ENCODE measurements at places on chromosomes 12 and 14. TPM values are rescaled to one million over a fixed set of nuclear protein-coding genes. Genes with fewer than 3 reads are reported as not detected.
A peak's percentile ranks its signal among the peaks of the same experiment; 100 is the strongest.

The TSPAN19 gene
- total RNA-seq = not detected

The RFLNA gene
- 1.8 TPM for total RNA-seq

The KRT6A gene
- 0.95 TPM for total RNA-seq

The NPFF gene
- not detected for total RNA-seq

The EXOC3L4 gene
- not detected for total RNA-seq

GRCh38 chr12:126706300-126706699 lies 1560.7 kb upstream of the TMEM132C start:
- DNase-seq = no peak
- no peaks in the 10 kb centered on the region for H3K36me3 ChIP-seq
- H3K4me3 ChIP-seq = no peak overlapping the region

DNA sequence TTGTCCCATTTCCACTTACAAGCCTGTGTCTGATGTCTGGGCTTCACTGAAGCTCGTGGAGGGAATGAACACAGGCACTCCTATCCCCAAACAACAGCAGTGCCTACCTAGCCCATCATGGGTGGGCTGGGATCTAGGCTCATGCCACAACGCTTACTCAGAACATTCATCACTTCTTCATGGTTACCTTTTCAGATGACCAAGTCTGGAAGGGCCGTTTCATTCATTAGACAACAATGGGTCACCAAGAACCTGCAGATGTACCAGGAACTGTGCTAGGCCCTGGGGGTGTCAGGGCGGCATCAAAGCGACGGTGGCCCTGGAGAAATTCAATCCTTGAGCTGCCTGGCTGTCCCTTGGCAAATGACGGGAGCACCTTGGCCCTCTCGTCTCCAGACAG lies 64.9 kb upstream of the FZD10 start:
- DNase-seq = no peak
- no peaks in the 10 kb centered on the region for H3K27me3 ChIP-seq
- H3K4me3 ChIP-seq = no peak overlapping the region
- H3K4me1 ChIP-seq = no peaks in the 10 kb centered on the region

DNA sequence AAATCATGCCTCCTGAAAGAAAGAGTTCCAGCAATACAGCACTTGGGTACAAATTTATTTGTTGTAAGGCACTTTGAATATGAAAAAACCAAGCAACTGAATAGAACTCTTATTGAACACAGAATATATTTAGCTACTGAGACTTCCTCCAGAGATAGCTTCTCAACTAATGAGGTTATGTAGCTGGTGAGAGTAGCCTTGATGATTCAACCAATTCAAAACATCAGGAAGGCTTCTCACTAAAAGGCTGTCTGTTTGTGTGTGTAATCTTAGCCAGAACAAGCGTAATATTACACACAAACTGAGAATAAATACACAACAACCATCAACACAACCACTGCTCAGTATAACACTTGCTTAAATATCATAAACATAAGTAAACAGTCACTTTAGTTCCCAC lies 20.4 kb downstream of the EIF2B2 start:
- no peak overlapping the region for H3K4me3 ChIP-seq
- no peak overlapping the region for H3K27ac ChIP-seq
- no peaks in the 10 kb centered on the region for H3K27me3 ChIP-seq
- DNase-seq = no peak

DNA sequence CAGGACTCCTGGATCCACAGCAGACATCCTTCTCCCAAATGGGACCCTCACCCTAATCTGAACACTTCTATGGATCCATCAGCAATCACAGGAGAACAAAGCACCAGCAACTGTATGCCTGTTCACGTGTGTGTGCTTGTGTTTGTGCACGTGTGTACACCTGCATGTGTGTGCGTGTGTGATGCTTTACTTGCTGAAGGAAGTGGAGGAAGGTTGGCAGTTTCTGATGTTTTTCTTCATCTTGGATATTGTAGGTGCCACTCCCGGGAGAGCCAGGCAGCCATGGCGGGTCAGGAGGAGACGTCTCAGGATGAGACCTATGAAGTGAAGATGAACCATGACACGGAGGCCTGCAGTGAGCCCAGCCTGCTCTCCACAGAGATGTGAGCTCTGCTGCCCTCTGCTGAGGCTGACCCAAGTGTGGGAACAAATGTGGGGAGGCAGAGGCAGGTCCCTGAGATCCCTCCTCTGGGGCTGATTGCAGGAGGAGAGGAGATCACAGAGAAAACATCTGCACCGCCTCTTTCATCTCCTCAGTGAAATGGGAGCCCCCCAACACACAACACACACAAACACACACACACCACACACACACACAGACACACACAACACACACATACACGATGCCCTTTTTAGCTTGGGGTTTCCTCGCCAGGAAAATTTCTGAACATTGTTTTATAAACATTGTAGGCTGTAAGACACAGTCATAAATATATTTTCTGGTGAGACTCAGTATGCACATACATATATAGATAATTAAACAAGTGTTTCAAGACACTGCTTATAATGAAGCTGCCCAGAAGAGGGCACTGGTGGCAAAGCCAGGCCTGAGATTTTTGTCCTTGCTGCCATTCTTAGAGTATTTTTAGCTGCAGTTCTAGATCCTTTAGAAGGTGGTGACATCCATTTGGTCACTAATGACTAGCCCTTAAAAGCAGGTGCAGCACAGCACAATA lies 112.2 kb upstream of the FKBP4 start:
- no peak overlapping the region for H3K4me3 ChIP-seq
- no peaks in the 10 kb centered on the region for H3K4me1 ChIP-seq
- DNase-seq = peak; percentile 20

- H3K27ac ChIP-seq = no peak overlapping the region
- peaks cover 13% of the 10 kb centered on the region for H3K36me3 ChIP-seq
- H3K4me1 ChIP-seq = no peaks in the 10 kb centered on the region
- no peak overlapping the region for H3K4me3 ChIP-seq
Observed at GRCh38 chr14:71011479-71011878, 104.2 kb downstream of the PCNX1 start.

DNA sequence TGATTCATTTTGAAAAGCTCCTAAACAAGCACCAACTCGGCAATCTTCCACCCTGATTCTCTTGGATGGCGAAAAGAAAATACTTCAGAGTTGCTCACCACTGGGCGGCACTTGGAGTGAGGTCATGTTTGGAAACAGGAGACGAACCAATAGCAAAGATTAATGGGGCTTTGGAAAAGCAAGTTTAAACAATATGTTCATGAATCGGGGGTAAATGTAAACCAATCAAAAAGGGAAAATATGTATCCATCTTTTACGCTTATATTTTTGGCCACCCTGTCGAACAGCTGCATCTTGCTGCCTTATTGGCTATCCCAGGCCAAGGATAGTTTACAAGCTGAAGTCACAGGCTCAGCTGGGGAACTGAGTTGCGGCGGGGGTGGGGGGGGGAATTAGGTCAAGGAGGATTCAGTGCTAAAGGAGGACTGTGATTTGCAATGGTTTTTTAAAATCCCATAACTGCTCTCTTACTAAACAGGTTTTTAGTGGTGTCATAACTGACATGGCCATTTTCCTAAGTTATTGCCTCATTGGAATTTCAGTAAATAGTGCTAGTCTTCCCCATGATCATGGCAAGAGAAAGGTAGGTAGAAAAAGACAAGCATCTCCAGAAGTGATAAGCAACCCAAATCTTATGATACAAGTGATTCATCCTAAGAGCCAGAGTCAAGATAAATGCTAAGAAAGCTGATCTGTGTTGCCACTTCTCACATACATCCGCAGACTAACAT lies 210.6 kb downstream of the PHLDA1 start:
- no peaks in the 10 kb centered on the region for H3K27me3 ChIP-seq
- DNase-seq = peak; percentile 95
- H3K27ac ChIP-seq = peak overlapping the region; percentile 32
- no peak overlapping the region for H3K4me3 ChIP-seq

- peak; percentile 70 for DNase-seq
- H3K4me3 ChIP-seq = no peak overlapping the region
- no peaks in the 10 kb centered on the region for H3K27me3 ChIP-seq
Observed at GRCh38 chr12:127957001-127957660, 309.8 kb upstream of the TMEM132C start.

DNA sequence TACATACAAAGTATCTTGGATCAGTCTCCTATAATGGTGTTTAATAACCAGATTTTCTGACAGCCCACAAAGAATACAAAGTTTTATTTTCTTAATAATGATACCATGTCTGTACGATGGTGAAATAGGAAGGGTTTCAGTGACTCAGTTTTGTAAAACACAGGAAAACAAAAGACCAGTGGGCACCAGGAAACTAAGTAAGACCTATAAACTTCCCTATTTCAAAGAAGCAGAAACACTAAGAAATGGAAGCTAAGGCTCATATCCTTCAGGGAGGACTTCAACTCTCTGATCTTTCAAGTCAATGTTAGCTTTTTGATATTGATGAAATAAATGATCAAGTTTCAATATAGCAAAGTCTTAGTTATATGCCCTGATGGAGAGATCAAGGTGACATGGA lies 196.0 kb downstream of the DUSP6 start:
- H3K4me1 ChIP-seq = peaks cover 18% of the 10 kb centered on the region
- H3K4me3 ChIP-seq = no peak overlapping the region
- no peak for DNase-seq
- H3K27ac ChIP-seq = no peak overlapping the region
- H3K36me3 ChIP-seq = no peaks in the 10 kb centered on the region

GRCh38 chr14:77053046-77053841 lies 24.7 kb upstream of the IRF2BPL start:
- no peak overlapping the region for H3K27ac ChIP-seq
- DNase-seq = peak; percentile 58
- H3K4me1 ChIP-seq = peaks cover 7% of the 10 kb centered on the region
- H3K27me3 ChIP-seq = no peaks in the 10 kb centered on the region
- no peaks in the 10 kb centered on the region for H3K36me3 ChIP-seq

DNA sequence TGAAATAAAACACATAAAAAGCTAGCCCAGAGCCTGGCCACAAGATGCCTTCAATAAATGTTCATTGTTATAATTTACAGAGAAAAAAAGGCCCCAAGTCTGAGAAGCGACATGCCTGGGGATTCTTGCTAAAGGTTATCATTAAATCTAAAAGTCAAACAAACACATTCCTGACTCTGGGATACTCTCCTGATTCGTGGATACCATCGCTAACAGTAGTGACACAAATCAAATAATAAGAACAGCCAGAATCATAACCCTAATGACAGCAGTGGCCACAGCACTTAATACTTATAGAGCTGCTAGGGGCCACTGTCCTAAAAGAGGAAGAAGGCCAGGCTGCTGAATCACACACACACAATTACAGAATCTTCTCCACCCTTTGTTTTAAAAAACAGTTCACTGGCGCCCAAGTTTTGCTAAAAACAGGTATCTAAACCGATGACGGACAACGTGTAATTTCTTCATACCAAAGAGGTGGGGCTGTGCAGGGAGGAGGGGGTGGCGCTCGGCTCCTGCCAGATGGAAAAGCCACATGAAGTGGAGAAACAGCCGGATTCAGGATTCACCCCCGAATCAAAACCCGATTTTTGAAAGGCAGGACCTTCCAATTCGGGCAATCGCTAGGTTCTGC lies 1.2 kb downstream of the CLIP1 start:
- no peaks in the 10 kb centered on the region for H3K27me3 ChIP-seq
- peak overlapping the region; percentile 95 for H3K27ac ChIP-seq
- no peaks in the 10 kb centered on the region for H3K36me3 ChIP-seq
- DNase-seq = peak; percentile 52

- H3K4me1 ChIP-seq = peaks cover 19% of the 10 kb centered on the region
- H3K4me3 ChIP-seq = no peak overlapping the region
- DNase-seq = no peak
- no peak overlapping the region for H3K27ac ChIP-seq
- no peaks in the 10 kb centered on the region for H3K27me3 ChIP-seq
- no peaks in the 10 kb centered on the region for H3K36me3 ChIP-seq
Observed at GRCh38 chr12:3137268-3137781, 60.1 kb downstream of the TSPAN9 start.

GRCh38 chr12:30763053-30763452 lies 8.3 kb upstream of the CAPRIN2 start:
- H3K4me1 ChIP-seq = no peaks in the 10 kb centered on the region
- DNase-seq = no peak
- no peaks in the 10 kb centered on the region for H3K27me3 ChIP-seq
- no peaks in the 10 kb centered on the region for H3K36me3 ChIP-seq
- H3K4me3 ChIP-seq = no peak overlapping the region

DNA sequence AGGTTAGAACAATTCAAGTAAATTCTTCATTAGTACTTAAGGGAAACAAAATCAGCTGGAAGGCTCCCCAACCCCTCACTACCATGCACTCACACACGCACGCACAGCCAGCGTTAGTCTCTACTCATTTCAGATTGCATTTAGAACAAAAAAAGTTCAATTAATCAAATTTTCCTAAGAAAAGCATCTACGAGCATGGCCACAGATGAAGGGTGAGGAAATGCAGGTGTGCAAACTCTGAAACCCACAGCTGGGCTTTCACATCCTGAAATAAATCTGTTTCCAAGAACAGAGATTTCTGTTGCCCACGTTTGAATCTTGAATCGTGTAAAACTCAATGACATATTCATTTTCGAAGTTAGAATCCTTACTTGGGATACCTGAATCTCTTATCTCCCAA lies 62.6 kb downstream of the SEL1L start:
- H3K4me3 ChIP-seq = no peak overlapping the region
- no peak for DNase-seq
- no peak overlapping the region for H3K27ac ChIP-seq
- H3K36me3 ChIP-seq = peaks cover 11% of the 10 kb centered on the region
- no peaks in the 10 kb centered on the region for H3K4me1 ChIP-seq
- H3K27me3 ChIP-seq = no peaks in the 10 kb centered on the region

DNA sequence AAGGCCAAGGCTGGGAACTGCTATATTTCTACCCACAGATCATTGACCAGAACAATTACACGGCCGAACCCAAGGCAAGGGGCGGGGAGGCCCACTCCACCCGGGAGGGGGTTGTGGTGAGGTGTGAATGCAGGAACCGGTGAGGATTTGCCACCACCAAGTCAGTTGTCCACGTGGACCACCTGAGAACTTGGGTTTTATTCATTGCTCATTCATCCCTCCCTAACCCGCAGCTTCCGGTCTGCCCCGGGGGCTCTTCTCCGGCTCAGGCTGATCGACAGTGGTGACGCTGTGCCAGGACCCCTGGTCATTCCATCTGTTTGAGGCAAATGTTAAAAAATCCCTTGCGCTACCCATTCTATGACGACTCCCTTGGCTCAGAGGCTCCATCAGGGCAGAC lies 127.7 kb upstream of the RTL1 start:
- H3K4me1 ChIP-seq = no peaks in the 10 kb centered on the region
- H3K4me3 ChIP-seq = no peak overlapping the region
- no peak overlapping the region for H3K27ac ChIP-seq
- DNase-seq = no peak
- H3K36me3 ChIP-seq = peaks cover 36% of the 10 kb centered on the region

DNA sequence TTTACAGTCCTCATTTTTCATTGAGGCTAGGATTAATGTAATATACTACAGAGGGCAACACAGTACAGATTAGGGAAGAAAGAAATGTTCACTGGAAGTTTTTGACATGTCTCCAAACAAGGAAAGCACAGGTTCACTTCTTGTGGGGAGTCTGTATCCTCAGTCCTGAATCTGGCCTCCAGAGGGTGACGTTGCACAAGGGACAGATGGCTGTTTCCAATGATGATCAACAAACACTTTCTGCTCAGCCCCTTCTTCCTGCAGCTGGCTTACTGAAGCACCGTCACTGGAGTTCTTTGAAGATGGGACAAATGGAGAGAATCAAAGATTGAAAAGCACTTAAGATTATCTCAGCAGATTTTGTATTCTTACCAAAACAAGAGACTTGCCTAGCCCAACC lies 123.3 kb upstream of the OR4E1 start:
- no peak overlapping the region for H3K4me3 ChIP-seq
- H3K27ac ChIP-seq = no peak overlapping the region
- no peak for DNase-seq
- H3K36me3 ChIP-seq = no peaks in the 10 kb centered on the region

- H3K27ac ChIP-seq = no peak overlapping the region
- H3K4me3 ChIP-seq = no peak overlapping the region
- H3K4me1 ChIP-seq = no peaks in the 10 kb centered on the region
- no peaks in the 10 kb centered on the region for H3K36me3 ChIP-seq
- H3K27me3 ChIP-seq = no peaks in the 10 kb centered on the region
- DNase-seq = no peak
Observed at GRCh38 chr12:46872135-46872534, 46.3 kb upstream of the SLC38A4 start.

All from astrocyte (in vitro differentiated cells and primary cell).